ENCODE measurements at places on chromosomes 5 and 9.
A peak's percentile ranks its signal among the peaks of the same experiment; 100 is the strongest.

GRCh38 chr5:149617760-149618306 lies 36.5 kb downstream of the ARHGEF37 start:
- DNase-seq, result no peak

DNA sequence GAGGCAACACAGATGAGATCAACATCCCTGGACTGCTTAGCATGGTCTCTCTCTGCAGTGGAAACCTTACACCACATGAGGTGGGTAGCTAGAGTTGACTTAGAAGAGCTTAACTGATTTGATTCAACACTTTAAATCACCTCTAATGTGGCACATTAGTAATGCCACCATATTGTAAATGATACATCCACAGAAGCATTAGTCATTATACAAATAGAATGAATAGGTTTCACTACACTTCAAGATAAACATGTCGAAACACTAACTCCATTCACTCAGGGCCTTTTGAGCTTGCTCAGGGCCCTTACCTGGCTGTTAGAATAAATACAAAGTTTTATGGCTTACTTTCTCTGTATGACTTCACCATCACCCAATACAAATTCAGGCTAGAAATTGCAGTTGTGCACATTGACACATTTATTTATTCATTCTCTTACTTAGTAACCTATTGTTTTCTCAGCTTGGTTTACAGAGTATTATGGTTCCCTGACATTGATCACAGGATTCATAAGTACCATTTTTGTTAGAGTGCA lies 9.3 kb upstream of the SMAD5 start:
- no peak for DNase-seq

DNA sequence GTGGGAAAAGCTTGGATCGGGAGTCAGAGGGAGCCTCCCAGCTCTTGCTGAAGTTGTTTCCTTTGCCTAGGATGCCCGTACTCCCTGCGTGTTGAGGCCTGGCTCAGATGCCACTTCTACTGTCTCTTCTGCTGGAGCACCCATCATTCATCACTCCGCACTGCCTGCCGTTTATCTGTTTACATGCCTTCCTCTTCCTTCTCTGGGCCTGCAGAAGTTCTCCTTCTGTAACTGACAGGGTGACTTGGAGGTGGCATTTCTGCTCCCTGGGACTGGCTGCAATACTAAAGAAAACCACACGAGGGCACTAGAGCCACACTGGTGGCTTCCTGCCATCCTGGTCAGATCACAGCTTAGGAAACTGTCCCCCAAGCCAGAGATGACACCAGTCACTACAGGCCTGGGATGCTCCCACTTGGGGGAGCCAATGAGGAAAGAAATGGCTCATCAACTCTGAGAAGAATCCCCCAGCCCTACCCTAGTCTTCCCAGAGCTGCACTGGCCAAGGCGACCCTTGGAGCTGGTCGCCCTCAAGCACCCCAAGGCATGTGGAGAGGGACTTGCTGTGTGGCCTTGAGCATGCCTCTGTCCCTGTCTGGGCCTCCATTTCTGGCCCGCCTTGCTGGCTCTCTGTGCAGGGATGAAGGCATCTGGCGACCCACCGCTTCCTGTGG lies 9.7 kb upstream of the SLC25A51 start:
- DNase-seq, result peak; percentile 80

- DNase-seq, result no peak
Observed at GRCh38 chr5:83538786-83539462, 67.4 kb downstream of the VCAN start.

- no peak for DNase-seq
Observed at GRCh38 chr9:99231711-99232110, 9.6 kb downstream of the SEC61B start.

GRCh38 chr5:102801371-102801770 lies 46.3 kb downstream of the PAM start:
- DNase-seq, result peak; percentile 77

DNA sequence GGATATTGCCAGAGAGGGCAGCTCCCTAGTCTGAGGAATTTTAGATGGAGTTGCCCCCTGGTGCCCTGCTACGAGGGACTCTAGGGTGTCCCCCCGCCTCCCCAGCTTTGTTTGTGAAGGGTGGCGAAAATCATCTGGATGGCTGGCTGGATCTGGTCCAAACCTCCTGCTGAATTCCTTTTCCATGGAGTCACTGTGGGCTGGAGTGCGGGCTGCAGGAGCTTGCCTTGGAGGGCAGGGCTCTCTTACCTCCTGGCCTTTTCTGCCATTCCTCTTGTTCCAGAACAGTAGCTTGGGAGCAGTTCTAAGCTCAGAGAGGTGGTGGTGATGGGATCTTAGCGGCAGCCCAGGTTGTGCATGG lies 2.1 kb downstream of the SYNPO start:
- no peak for DNase-seq

GRCh38 chr5:178068293-178068692 lies 45.0 kb upstream of the N4BP3 start:
- DNase-seq, result no peak

GRCh38 chr5:158344376-158344775 lies 485.4 kb upstream of the CLINT1 start:
- DNase-seq, result no peak

DNA sequence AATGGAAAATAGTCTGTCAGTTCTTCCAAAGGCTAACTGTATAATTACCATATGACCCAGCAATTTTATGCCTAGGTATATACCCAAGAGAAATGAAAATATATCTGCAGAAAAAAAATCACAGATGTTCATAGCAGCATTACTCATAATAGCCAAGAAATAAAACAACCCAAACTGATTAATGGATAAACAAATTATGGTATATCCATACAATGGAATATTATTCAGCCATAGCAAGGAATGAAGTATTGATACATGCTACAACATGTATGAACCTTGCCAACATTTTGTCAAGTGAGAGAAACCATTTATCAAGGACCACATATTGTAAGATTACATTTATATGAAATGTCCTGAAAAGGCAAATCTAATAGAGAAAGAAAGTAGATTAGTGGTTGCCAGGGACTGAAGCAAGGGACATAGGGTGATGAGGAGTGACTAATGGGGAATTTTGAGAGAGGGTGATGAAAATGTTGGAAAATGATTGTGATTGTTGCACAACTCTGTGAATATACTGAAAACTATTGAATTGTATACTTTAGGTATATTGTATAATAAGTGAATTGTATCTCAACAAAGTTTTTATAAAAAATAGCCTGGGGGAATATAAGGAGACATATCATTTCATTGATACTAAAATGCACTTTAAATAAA lies 114.4 kb downstream of the PBX3 start:
- DNase-seq, result no peak

DNA sequence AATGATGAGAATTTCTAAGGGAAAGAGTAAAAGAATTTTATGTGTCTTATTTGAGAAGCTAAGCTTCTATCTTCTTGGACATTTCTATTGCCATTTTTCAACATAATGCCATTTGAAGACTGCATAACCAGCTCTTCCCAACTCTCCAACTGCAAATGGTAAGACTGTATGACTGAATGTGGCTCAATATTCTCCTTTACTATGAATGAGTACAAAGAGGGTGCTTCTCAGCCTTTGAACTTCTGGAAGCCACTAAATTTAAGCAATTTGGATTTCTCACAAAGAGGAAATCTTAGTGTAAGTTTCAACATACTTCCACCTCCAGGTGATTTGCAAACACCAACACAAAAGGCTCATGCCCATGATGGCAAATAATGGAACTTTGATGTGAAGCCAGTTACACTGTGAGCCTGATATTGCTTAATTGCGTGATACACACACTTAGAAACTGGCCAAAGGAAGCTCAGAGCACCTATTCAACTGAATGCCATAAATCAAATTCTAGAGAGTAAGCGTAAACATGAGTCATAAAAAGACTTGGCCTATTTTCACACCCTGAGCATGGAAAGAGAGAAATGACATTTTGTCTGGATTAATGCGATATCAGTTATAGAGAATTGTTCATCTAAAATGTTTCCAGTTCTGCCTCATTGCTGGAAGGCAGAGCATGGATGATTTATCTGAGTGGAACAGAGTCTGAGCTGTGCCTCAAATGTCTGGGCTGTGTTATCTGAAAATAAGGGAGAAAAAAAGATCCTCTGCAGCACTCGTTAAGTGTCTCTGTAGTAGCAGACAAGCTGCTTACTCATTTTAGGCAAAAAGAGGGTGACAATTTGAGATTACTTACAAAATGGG lies 145.3 kb downstream of the PLK2 start:
- no peak for DNase-seq

DNA sequence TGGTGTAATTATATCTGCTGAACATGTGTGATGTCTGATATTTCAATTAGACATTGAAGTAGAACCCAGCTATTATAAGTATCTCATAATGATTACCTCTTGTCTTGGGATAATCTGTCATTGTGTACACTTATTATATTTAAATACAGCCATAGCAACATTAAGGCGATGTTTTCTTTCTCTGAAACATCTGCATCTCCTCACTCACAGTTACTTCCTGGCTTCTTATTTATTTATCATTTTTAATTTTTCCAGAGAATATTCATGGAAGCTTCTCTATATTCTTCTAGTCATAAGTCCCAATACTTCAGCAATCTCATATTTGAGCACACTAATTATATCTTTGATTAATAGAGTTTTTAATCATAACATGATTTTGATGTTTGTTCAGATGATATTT lies 103.8 kb upstream of the FBN2 start:
- no peak for DNase-seq

GRCh38 chr5:143341807-143342570 lies 61.5 kb downstream of the NR3C1 start:
- no peak for DNase-seq

- no peak for DNase-seq
Observed at GRCh38 chr9:17863213-17863883, 284.5 kb downstream of the SH3GL2 start.

- no peak for DNase-seq
Observed at GRCh38 chr5:174922955-174923354, 198.6 kb downstream of the MSX2 start.

DNA sequence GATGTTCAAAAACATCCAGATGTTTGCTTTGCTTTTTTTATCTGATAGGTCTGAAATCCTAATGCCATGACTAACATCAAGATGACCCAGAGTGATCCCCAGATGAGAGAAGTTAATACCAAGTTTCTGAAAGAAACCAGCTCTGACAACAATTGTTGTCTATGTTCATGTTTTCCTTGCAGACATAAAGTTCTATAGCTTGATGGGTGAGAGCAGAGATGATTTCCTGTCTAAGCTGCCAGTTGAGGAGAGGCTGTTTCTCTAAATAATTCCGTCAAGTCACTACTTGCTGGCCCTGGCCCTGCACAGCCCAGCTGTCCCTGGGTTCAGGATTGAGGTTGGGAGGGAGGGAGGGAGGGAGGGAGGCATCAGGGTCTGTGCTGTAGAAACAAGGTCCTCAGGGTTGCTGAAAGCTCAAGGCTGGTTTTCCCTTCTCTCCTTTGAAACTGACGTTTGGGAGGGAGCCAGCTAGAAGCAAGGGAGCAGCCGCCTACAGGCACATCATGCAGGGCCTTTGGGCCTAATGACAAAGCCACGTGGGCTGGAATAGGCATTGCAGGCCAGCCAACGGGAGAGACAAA lies 3.9 kb downstream of the SPARC start:
- peak; percentile 9 for DNase-seq

- DNase-seq, result no peak
Observed at GRCh38 chr9:112378328-112379176, 1.4 kb upstream of the HSDL2 start.

DNA sequence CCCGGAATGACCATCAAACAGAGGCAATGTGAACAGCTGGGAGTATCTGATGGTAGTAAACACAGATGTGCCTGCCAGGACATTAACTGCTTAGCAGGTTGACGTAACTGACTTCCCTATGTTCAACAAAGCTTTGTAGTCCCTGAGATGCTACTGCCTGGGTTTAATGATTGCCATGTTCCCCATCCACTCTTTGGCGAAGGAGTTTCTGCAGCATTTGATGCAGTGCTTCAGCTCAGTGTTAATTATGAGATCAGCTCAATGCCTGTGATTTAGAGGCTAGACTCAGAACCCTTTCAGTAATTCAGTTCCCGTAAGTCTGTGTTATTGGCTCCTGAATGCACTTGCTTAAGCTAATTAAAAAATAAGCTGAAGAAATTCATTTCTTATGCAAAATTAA lies 547.3 kb upstream of the ZNF608 start:
- DNase-seq, result no peak

GRCh38 chr5:79077680-79078365 lies 8.3 kb downstream of the BHMT2 start:
- no peak for DNase-seq

GRCh38 chr9:14783358-14783757 lies 60.8 kb upstream of the CER1 start:
- DNase-seq, result no peak

GRCh38 chr5:67677422-67677970 lies 480.9 kb upstream of the CD180 start:
- no peak for DNase-seq

DNA sequence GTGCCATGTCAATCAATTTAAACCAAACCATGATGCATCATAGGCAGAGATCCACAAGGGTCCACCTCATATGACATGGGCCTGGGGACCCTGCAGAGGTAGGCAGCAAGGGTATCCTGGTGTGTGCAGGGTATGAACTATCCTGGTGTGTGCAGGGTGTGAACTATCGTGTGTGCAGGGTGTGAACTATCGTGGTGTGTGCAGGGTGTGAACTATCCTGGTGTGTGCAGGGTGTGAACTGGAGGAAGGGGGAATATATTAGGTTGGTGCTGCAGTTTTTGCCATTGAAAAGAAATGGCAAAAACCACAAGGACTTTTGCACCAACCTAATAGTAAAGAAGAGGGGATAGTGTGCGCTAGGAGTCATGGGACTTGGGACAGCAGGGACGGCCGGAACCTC lies 50.0 kb downstream of the MFAP3 start:
- no peak for DNase-seq

DNA sequence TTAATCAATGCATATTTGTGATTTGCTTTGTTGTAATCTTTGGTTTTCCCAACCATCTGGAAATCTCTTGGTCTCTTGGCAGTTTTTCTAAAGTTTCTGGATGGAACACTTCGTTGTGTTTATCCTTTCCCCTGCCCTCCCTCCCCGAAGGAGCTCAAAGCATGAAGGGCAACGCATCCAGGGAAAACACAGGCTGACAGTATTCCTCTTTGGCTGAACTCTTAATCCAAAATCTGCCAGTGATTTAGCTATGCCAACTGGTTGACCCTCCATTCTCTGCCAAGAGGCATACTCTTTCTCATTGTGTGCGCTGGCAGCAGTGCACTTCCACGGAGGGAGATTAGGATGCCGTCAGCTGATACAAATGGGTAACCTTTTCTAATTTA lies 20.5 kb downstream of the ZBTB34 start:
- DNase-seq, result no peak

DNA sequence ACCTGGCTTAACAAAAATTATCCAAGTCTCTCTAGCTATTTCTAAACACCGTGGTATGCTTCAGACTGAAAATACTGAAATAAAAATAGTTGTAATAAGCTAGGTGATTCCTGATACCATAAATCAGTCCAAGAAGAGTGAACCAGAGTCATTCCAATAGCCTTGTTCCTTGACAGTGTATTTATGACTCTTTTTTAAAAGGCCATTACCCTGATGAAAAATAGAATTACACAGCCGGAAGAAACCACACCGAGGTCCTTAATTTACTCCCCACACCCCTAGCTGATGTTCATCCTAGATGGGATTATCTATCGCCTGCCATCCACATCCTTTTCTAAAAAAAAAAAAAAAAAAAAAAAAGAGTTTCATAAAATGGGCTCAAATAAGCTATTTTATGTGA lies 457.6 kb upstream of the GRAMD2B start:
- no peak for DNase-seq

GRCh38 chr9:71924576-71924975 lies 13.1 kb downstream of the C9orf85 start:
- DNase-seq, result no peak

- no peak for DNase-seq
Observed at GRCh38 chr9:132494857-132495256, 84.8 kb downstream of the CFAP77 start.

GRCh38 chr5:55294935-55295334 lies 12.6 kb downstream of the DHX29 start:
- DNase-seq, result no peak

GRCh38 chr9:135526089-135526729 lies 5.0 kb downstream of the LCN1 start:
- DNase-seq, result no peak

All from GDM1 (cell line).